ENCODE measurements at places on chromosomes 2 and 18. TPM values are rescaled to one million over a fixed set of nuclear protein-coding genes. Genes with fewer than 3 reads are reported as not detected.

The HOXD9 gene
- total RNA-seq, result not detected

The KLHL30 gene
- total RNA-seq, result not detected

The POMC gene
- total RNA-seq, result 6.1 TPM

The UGT1A4 gene
- 2.9 TPM for total RNA-seq

The CHRND gene
- not detected for total RNA-seq

Data from esophagus squamous epithelium (tissue), 5 donors.